ENCODE measurements at places on chromosomes 4 and X. TPM values are rescaled to one million over a fixed set of nuclear protein-coding genes. Genes with fewer than 3 reads are reported as not detected.

GRCh38 chrX:130676861-130677260 lies 226.1 kb downstream of the ENOX2 start:
- H3K27ac ChIP-seq: no peak overlapping the region
- no peak overlapping the region for H3K4me3 ChIP-seq
- no peaks in the 10 kb centered on the region for H3K4me1 ChIP-seq
- H3K36me3 ChIP-seq: peaks cover 3% of the 10 kb centered on the region
- no peak for DNase-seq

DNA sequence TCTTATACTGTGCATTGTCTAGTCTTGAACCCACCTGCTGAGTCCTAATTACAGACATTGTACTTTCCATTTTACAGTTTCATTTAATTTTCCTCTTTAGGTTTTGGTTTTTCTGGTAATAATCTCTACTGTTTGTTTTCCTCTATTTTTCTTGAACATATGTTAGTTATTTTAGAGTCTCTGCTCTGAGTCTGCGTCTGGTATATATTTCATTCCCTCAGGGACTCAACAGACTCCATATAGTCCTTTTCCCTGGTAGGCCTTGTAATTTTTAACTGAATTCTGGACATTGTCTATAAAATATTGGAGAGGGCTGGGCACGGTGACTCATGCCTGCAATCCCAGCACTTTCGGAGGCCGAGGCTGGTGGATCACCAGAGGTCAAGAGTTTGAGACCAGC lies 121.8 kb upstream of the STOX2 start:
- no peaks in the 10 kb centered on the region for H3K36me3 ChIP-seq
- no peaks in the 10 kb centered on the region for H3K27me3 ChIP-seq
- no peak overlapping the region for H3K27ac ChIP-seq
- no peaks in the 10 kb centered on the region for H3K4me1 ChIP-seq
- no peak for DNase-seq

DNA sequence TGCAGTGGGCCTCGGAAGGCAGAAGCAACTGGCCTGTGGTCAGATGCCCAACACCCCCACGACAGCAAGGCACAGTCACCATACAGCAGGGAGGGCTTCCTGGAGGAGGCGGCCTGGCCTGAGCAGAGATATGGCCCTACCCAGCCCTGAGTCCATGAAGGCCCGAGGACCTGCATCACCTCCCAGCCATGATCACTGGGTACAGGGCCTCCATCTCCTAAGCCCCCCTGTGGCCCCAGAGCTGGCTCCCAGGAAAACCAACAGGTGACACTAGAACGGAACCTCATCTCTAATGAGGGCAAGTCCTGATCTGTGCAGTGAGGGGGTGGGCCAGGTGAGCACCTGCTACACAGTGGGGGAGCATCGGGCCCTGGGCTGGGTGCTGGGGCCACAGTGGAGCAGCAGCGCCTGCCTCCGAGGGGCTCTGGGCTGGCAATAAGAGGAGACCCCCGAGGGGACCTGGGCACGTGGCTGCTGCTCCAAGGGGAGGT lies 26.2 kb upstream of the MXD4 start:
- peaks cover 8% of the 10 kb centered on the region for H3K4me1 ChIP-seq
- H3K4me3 ChIP-seq: no peak overlapping the region
- H3K27me3 ChIP-seq: peaks cover 9% of the 10 kb centered on the region
- no peak for DNase-seq
- H3K36me3 ChIP-seq: no peaks in the 10 kb centered on the region

The MAGEA10 gene
- not detected for polyA plus RNA-seq

The SCD5 gene
- polyA plus RNA-seq: 1.3 TPM

DNA sequence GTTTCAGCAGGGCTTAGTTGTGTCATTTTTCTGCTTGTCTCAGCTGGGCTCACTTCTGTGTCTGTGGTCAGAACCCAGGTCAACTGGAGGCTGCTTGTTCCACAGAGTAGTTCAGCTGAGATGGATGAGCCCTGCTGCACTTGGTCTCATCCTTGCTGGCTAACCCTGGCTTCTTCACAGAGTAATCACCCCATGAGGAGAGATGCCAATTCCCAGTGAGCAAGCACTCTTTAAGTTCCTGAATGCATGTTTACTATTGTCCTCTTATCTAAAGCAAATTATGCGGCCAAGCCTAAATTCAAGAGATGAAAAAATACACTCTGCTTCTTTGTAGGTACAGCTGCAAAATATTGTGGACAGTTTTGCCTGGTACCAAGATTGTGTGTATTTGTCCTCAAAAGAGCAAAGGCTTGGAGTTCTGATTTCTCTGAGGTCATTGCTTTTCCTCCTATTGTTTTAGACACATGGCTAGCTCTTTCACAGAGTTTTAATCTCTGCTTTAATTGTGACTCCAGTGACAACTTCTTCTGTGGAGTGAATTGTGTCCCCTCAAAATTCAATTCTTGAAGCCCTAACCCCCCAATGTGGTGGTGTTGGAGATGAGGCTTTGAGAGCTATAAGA lies 236.6 kb upstream of the ANKRD50 start:
- no peak for DNase-seq
- H3K27ac ChIP-seq: no peak overlapping the region
- no peak overlapping the region for H3K4me3 ChIP-seq
- H3K4me1 ChIP-seq: no peaks in the 10 kb centered on the region

Measured in CD14-positive monocyte (primary cell).